ENCODE measurements at places on chromosomes 5 and 9.

DNA sequence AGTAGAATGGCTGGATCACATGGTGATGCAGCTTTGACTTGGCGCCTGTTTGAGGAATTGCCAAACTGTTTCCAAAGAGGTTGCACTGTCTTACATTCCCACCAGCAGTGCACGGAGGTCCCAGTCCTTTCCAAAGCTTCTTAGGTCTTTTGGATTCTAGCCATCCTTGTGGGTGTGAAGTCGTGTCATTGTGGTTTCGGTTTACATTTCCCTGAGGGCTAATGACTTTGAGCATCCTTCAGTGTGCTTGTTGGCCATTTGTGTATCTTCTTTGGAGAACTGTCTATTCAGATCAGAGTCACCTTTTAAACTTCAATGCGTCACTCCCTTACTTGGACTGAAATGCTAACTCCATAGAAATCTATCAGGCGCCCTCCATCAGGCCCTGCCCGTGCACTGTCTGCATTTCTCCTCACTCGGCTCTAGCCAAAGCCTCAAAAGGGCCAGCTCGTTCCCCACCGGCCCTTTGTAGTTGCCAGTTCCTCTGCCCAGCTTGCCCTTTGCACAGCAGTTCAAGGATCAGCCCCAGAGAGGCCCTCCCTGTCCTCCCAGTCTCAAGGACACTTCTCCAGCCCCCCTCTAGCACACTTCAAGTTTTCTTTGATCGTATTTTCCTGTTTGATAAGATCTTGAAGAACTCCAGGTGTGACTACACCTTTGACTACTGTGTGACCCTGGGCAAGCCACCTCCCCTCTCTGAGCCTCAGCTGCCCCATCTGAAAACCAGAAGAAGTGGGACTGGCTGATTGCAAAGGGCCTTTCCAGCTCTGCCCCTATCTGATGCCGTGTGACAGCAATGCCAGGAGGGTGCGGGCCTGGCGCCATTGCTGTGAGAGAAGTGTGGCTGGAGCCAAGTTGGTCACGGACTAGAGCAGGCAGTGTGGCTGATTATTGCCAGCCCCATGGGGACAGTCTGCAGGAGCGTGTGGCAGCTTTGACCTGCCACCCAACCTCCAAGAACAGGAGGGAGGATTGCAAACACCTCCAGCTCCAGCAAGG lies 5.6 kb downstream of the HRH2 start:
- DNase-seq: no peak

GRCh38 chr5:76819851-76820525 lies 1.2 kb downstream of the F2RL1 start:
- no peak for DNase-seq

DNA sequence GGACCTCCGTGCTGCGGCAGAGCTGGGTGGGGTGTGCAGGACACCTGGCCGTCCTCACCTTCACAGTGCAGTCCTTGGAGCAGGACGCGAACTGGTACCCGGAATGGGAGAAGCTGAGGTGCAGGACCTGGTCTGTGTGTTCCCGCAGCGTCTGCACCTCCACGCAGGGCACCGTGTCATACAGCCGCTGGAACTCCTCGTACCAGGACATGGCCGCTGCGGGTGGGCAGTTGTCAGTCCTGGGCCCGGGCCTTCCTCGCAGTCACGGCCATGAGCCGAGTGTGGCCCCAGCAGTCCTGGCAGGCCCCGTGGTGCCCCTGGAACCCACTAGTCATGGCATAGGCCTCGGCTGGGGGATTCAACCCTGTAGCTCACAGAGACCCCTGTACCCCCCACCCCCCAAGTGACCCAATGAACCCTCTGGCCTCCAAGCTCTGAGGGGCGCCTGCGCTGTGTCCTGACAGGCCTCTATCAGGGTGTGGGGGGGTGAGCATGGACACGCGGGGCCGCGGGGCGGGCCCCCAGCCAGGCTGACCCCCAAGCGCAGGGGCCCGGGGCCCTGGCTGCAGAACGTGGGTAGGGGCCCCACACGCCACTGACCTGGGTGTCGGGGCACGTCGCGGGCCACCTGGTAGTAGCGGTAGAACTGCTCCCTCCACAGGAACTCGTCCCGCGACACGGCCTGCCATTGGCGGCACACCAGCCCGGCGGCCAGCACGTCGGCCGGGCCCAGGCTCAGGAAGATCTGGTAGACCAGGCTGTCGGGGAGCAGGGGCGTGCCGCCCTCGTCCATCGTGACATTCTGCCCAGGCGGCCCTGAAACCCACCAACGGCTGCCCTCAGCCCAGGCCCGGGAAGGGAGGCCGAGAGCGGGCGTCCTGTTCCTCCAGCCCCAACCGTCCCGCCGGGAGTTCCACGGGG lies 987 bp downstream of the FBXW5 start:
- no peak for DNase-seq

GRCh38 chr5:109028608-109029299 lies 281.1 kb downstream of the FER start:
- peak; percentile 12 for DNase-seq

DNA sequence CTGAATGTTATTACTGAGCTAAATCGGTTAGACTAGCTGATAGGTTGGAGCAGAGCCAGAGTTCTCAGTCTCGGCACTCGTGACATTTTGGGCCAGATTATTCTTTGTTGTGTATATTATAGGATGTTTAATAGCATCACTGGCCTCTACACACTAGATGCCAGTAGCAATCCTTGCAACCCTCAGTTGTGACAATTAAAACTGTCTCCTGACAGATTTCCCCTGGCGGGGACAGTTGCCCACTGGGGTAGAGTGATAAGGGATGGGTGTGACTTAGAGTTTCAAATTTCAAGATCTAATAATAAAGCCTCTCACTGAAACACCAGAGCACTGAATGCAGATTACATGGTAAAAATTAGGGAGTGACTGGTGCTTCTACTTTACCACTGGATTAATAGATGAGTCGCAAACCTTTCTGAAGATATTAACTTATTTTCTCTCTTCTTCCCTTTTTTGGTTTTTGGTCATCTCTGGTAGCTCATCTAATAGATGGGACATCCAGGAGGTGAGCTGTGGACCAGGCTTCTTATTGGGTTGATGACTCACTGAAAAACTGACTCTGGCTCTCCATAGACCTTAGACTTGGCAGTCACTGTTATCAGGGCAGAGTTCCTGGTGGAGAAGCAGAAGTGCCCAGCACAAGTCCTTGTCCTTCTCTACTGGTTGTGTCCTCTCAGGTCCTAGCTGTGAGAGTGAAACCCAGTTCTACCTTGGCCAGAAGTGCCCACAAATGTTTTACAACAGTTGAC lies 150.3 kb downstream of the UNC13B start:
- DNase-seq: no peak

- no peak for DNase-seq
Observed at GRCh38 chr9:14585730-14586473, 107.3 kb downstream of the ZDHHC21 start.

- no peak for DNase-seq
Observed at GRCh38 chr9:14218253-14218652, 95.7 kb downstream of the NFIB start.

GRCh38 chr9:13166996-13167395 lies 112.5 kb downstream of the MPDZ start:
- no peak for DNase-seq

DNA sequence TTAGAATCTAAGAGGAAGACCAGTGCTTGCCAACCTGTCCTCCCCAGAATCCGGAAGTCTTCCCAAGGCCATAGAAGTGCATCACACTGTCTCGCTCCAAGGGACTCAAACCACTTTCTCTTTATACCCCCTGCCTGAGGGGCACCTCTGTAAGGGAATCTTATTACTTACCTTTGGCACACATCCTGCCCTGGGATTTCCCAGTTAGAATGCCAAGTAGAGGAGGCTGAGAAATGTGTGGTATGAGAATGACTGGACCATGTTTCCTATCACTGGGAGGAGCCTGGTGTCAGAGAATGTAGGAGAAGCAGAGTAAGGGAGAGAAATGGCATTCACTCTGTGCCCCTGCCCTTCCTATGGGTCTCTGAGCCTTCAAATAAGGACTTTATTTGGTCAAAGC lies 85.8 kb downstream of the AOPEP start:
- DNase-seq: peak; percentile 66
